ENCODE measurements at places on chromosomes 11 and 22.

DNA sequence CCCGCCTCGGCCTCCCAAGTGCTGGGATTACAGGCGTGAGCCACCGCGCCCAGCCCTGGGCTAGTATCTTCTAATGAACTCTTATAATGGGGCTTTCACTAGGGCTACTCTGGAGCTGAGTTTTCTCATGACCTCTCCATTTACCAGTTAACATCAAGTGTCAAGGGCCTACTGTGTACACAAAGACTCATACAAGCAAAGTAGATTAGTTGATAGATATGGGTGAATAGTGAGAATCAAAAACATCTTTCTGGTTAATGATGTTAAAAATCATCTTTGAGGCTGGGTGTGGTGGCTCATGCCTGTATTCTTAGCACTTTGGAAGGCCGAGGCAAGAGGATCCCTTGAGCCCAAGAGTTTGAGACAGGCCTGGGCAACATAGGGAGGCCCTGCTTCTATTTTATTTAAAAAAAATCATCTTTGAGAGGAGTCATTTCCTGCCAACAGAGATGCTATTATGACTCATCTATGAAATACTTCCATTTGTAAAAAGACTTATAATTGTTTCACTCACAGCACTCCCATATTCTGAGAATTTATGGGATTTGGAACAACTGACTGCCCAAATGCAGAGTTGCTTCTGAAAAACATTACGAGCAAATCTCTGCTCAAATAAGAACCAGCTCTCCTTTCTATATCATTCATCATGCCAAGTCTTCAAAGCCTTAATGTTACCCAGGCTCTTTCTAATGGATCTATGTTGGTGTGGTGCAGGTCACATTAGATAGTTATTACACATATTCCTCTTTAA, 57.0 kb downstream of the GDPD4 start:
- no peak for DNase-seq

- no peak for DNase-seq
Measured at GRCh38 chr22:39185601-39186012, 33.1 kb upstream of the CBX7 start.

GRCh38 chr11:66225066-66225465, 43.4 kb upstream of the RAB1B start:
- no peak for DNase-seq

GRCh38 chr22:49525360-49525759, 302.3 kb downstream of the BRD1 start:
- no peak for DNase-seq

- no peak for DNase-seq
Measured at GRCh38 chr22:45565171-45565570, 62.5 kb downstream of the FBLN1 start.

DNA sequence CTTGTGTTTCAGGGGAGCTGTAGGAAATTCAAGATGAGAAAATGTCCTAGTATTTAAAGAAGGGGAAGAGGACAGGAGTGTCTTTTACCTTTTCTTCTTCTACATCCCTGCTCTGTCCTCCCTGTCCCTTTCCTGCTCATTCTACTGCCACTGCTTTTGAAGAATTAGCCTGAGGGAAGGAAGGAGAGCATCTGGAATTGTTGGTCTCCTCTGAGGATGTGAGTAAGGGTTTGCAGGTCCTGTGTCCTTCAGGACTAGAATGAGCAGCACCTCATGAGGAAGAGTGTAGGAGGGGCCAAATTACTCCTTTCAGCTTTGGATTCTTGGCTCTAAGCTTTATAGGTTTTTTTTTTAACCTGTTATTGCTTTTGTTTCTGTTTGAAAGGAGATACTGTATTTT, 24.2 kb downstream of the SNU13 start:
- DNase-seq: no peak

GRCh38 chr22:46573781-46574437, 36.5 kb upstream of the CELSR1 start:
- no peak for DNase-seq

GRCh38 chr11:66363805-66364535, 7.6 kb downstream of the SLC29A2 start:
- DNase-seq: peak; percentile 66

- no peak for DNase-seq
Measured at GRCh38 chr22:42978453-42979103, 36.4 kb downstream of the PACSIN2 start.

- DNase-seq: no peak
Measured at GRCh38 chr11:118117790-118118601, 31.2 kb upstream of the SMIM35 start.

DNA sequence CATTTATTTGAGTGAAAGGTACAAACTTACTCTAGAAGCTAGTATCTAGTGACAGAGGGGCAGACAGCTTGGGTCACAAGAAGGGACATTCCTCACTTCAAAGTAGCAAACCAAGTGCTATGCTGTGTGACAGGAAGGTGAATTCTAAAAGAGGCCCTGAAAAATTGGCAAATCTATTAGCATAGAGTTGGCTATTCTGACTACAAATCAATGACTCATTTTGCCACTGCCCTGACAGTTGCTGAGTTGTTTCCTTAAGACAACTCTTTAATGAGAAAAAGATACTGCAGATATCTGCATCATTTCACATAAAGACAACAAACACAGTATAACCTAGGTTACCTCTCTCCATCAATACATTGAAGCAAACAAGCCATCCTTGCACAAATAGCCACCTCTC, 524.0 kb upstream of the LRRC4C start:
- DNase-seq: no peak

DNA sequence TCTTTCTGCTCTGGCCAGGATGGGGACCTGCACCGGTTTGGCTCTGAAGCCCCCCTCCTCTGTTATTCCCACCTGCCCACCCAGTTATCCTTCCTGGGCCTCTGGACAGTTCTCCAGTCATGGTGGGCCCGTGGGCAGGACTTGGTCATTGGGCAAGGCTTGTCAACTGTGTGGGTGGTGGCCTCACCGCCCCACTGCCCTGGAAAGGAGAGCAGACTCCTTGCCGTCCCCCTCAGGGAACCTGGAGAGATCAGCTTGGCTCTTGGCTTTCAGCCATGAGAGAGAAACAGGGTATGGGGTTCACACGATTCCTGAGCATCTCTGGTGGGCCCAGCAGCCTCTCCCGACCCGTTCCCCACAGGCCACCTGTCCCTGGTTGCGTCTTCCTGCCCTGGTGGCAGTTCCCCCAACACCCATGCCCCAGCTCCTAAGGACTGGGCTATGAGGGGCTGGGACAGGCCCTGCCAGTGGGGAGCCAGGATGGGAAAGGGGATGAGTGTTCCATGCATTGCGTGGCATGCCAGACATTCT, 92.3 kb downstream of the MORC2 start:
- DNase-seq: no peak

DNA sequence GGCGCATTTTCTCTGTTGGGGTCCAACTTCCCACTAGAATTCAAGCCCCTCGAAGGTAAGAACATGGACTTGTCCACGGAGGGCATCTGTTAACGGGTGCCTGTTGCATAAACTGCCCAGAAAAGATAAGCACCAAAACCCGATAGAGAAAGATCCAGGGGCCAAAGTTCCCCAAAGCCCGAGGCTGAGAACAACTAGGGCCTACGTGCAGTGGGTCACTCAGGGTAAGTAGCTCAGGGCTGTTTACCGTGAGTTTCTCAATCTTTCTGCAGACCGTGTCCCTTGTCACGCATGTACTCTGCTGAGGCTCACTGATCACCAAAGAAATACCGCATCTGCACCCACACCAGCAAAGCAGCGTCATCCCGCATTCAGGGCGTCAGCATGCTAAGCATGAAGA, 24.4 kb downstream of the PGA5 start:
- no peak for DNase-seq

GRCh38 chr11:92692826-92693546, 276.5 kb upstream of the MTNR1B start:
- no peak for DNase-seq

DNA sequence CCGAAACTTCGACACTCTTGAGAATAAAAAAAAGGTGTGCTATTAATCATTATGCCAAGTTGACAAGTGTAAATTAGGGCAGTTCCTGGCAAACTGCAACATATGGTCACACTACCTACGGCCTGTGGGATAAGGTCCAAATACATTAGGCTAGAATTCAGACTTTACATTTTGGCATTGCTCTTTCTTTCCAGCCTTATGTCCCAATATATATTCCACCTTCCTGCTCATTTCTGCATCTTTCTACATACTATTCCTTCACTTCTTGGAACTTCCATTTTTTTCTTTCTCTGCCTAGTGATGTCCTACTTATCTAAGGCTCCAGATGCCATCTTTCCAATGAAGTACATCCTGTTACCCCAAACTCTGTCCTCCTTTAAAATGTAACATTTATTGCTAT, 577.2 kb downstream of the LRRC4C start:
- DNase-seq: no peak

- no peak for DNase-seq
Measured at GRCh38 chr11:94926698-94927237, 46.6 kb downstream of the CWC15 start.

DNA sequence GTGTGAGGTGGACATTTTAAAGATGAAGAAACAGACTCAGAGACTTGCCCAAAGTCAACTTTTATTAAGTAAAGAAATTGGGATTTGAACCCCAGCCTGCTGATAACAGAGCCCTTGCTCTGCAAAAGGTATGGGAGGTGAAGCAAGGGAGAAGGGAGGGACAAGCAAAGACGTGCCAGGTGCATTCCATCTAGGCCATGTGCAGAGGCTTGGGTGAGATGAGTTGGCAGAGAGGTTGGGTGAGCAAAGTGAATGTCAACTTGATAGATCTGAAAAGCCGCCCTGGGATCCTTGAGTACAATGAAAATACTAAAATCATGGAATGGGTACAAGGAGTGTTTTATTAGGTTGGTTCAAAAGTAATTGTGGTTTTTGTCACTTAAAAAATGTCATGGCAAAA, 341.3 kb downstream of the CADM1 start:
- no peak for DNase-seq

- no peak for DNase-seq
Measured at GRCh38 chr11:7905549-7905948, 25.5 kb downstream of the OR10A6 start.

DNA sequence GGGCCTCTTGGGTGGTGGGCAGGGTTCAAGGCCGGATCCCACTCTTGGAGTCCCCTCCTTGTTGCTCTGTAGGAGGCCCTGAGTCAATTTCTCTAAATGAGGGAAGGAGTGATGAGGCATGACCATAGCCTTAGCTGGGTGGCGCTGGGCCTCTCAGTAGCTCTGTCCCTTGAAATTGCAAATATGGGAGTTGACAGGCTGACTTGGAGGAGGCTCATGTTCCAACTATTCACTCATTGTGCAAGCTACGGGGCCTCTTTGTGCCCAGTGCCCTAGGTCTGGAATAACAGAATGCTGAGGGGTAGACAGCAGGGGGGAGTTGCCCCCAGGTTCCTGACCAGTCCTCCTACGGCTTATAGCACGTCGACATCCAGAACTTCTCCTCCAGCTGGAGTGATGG, 8.0 kb downstream of the SELENOM start:
- DNase-seq: no peak

DNA sequence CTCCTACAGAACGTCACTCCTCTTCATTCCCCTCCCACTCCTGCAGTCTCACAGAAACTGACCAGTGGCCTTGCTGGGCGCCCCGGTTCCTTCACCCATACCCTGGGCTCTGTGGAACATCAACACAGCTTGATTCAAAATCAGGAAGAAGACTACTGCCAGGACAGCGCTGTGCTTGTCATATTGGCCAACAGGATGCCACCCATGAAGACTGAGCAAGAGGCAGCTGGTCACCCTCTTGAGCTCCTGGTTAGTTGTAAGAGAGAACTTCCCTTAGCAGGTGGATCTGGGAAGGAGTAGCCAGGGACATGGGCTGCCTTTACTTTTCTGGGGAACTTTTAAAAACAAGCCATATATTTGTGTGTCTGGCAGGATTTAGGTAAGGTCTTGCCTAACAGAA, 110.4 kb upstream of the TIMP3 start:
- no peak for DNase-seq

DNA sequence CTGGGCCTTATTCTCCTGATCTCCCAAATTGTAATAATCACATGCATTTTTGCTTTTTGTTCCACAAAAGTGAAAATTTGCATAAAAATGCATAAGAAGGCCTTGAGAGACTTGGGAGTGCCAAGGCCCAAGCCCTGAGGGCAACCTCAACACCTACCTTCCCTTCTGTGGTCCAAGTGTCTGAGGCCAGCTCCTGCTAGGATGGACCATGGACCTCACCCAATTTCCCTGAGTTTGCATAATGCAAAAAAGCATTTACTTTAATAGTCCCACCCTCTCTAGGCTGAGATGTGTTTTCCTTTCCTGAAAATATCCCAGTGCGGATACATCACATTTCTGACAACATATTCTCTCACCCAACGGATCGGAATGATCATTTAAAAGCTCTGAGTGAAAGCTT, 194.1 kb upstream of the TENM4 start:
- DNase-seq: no peak

GRCh38 chr11:27934830-27935145, 173.2 kb downstream of the KIF18A start:
- DNase-seq: no peak

DNA sequence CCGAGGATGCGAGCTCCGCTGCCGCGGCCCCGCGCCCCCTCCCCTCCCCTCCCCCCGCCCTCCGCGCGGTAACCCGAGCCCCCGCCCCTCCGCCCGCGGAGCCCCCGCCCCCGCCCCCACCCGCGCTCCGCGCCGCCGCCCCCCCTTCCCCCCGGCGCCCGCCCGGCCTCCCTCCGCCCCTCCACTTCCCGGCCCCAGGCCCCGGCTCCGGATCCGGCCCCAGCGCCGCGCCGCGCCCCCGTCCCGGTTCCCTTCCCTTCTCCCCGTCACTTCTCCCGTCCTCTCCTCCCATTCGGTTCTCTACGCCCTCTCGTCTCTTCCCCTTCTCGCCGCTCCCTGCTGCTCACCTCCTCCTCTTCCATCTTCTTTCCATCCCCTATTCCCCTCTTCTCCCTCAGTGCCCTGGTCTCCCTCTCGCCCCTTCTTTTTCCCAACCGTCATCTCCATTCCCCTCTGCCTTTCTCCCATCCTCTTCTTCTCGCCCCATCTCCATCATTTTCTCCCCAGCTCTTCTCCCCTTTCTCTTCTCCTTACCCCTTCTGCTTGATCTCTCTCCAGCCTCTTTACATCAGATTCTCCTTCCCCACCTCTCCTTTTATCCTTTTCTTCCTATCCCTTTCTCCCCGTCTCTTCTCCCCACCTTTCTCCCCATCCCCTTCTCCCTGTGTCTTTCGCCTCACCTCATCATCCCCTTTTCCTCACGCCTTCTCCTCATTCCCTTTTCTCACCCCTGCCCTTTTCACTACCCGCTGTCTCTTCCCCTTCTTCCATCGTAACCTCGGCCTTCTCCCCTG, at the start of gene DCHS1:
Gene DCHS1 (minus strand): TSS at position 20 of the 794 bp plus-strand sequence. CDS start 14,196 bp downstream, outside the sequence.
- no peak for DNase-seq
